ENCODE measurements at places on chromosomes 3 and 15.

DNA sequence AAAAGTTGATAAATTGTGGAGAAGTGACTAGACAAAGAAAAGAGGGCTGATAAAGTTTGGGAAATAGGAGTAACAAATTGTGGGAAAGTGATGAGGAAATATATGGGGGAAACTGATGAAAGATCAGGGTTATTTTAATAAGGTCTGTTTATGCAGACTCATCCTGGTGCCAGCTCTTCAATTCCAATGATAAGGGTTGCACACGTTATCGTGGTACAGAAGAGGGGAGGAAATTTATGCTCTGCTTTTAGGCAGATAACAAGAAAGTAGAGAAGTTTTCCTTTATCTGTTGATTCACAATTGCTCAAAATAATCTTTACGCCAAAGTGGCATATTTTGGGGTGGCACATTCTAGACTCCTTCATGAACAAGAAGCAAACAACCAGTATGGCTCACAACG lies 32.1 kb upstream of the LIPC start:
- no peak for DNase-seq

DNA sequence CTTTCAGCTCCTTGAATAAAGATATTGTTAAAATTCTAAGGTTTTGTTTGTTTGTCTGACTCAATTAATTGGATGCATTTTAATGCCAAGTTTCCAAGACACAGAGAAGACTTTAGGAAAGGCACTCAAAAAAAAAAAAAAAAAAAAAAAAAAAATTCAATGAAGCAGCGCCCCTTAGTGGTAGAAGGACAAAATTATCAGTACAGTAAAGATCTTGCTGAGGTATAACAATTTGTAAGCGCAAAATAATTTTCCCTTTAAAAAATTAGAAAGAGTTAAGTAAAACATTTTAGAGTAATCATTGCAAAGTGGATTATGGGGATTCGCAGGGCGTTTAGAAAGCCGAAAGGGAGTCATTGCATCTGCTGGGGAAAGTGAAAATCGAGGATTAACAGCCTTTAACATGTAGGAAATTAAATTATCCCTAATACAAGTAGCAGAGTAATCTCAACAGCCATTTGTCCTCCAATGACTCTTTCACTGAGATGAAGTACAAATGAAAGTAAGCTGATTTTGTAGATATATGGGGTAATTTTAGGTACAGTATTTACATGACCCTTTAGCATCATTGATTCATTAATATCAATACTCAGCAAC lies 5.8 kb upstream of the DIS3L start:
- DNase-seq, result peak; percentile 36

DNA sequence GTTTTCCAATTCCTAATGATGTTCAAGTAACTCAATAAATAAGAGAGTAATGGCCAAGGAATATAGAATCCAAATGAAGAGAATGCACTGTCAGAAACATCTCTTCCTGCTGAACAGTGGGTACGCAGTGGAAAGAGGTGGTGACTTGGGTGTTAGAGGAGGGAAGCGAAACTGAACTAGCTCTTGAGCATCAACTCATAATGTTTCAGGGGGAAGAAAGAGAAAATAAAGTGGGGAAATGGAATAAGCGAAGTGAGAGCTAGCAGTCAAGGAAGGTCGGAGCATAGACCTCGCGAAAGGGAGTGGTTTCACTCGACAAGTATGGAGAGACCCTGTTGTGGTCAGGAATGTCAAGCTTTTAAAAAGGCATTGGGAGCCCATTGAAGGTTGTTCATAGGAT lies 309.5 kb downstream of the GAP43 start:
- no peak for DNase-seq

DNA sequence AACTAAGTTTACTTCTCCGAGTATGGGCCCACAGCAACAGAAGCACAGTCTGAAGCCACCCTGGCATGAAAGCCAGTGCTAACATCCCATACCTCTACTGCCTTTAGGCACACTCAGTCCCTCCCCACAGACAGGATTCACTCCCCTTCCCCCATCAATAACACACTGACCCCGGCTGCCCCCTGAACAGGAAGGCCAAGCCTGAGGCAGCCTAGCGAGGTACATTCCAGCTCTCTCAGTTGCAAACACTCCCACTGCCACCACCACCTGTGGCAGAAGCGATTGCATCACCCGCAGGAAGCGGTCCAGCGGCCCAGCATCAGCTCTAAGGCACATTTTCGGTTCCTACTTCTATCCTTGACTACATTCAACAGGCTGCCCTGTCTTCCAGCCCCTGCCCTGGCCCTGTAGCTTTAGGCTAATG lies 7.0 kb upstream of the BMF start:
- no peak for DNase-seq

DNA sequence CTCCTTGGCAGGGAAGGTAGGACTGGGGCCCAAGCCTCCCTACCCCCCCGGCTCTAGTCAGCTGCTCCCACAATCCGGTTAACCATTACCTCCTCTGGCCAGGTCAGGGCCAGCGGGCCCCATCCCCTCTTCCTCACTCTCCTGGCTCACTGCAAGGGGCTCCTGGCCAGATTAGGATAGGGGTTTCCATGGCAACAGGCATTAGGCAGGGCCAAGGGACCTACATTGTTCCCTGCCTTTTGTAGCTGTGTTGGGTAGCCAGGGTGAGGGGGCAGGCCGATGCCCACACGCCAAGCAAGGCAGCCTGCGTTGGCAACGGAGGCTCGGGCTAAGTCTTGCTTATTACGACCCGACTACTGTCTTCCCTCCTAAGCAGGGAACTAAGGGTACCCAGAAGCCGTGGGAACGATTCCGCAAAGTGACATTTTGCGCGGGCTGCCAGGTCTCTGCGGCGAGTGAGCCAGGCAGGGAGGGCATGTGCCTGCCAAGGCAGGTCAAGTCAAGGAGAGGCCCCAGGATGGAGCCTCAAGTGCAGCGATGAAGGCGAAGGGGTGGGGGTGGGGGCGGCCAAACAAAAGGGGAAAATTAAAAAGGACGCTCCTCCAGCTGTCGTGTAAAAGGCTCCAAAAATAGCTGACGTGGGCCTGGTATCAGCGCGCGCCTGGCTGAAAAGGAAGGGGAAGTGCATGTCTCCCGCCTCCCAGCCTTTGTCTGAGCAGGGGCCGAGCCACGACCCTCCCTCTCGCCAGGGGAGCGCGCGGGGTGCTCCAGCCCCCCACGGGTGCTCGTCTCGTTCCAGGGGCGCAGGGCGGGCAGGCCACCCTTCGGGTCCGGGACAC lies 919 bp downstream of the IDH2 start:
- peak; percentile 76 for DNase-seq

DNA sequence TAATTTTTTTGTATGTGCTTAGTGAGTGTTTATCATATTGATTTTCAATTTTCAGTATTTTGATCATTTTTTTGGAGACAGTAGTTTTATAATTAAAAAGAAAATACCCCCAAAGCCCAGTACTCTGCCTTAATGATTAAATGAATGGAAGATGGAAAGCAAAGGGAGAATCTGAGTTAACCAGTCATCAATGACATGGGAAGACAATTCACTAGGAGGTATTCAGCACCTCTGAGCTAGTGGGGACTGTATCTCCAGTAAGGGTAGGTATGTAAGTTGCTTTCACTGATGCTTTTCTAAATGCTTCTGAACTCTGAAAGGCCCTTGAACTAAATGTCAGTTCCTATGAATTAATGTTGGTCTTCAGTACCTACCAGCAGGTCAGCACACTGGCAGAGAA lies 590.4 kb upstream of the DPPA4 start:
- DNase-seq, result no peak

GRCh38 chr3:181487236-181487978 lies 224.3 kb upstream of the SOX2 start:
- DNase-seq, result no peak
